ENCODE measurements at places on chromosomes 4 and X.
A peak's percentile ranks its signal among the peaks of the same experiment; 100 is the strongest.

DNA sequence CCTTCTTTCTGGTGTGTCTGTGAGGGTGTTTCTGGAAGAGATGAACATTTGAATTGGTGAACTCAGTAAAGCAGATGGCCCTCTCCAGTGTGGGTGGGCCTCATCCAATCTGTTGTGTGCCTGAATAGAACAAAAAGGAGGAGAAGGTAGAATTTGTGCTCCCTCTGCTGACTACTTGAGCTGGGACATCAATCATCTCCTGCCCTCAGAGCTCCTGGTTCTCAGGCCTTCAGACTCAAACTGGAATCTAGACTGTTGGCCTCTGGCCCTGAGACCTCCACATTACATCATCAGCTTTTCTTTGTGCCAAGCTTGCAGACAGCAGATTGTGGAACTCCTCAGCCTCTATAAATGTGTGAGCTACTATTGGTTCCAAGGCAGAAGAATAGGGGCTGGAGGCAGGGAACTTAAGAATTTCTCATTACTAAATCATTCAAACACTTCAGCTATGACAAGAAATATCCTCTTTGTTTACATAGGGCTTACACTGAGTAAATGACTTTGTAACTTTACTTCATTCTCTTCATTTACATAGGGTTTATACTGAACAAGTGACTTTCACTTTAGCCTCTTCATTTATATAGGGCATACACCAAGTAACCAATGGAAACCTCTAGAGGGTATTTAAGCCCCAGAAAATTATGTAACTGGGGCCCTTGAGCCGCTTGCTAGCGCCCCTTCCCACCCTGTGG, 86.9 kb upstream of the NWD2 start:
- no peak for DNase-seq

- peak; percentile 63 for DNase-seq
Observed at GRCh38 chr4:153084980-153085630, 119.1 kb upstream of the TRIM2 start.

- no peak for DNase-seq
Observed at GRCh38 chr4:76011018-76011670, 3.8 kb upstream of the CXCL9 start.

DNA sequence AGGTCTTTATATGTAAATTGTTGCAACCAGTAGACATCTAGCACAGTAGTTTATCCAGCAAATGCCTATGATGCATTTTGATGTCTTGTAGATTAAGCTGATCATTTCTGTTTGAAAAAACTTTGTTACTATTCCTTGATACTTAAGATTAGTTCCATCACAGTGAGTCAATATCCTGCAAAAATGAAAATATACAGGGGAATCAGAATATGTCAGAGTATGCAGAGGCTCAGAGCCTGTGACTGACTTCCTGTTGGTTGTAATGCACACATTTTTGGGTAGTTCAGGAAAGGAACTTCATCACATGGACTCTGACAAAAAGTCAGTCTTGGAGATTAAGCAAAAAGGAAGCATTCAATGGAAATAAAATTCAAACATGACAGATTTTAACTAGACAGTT, 815.5 kb downstream of the FAT4 start:
- DNase-seq = peak; percentile 13

- DNase-seq = no peak
Observed at GRCh38 chr4:89358935-89359638, 51.5 kb upstream of the GPRIN3 start.

DNA sequence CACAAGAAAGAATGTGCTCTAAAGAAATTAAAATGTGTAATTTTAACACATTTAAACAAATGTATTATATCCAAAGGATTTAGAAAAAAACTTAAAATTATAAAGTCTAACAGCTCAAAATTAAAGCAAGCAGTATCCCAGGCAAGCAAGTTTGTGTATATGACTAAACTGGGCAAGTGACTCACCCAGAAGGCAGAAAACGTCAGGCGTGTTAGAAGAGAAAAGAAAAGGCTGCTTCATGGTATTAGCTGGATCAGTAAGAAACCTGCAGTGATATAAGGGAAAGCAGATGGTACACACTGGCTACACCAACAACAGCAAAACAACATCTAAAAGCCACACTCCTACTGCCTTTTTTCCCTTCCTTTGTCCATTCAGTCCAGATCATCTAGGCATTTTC, 250.6 kb upstream of the NDST3 start:
- DNase-seq = peak; percentile 69

- peak; percentile 62 for DNase-seq
Observed at GRCh38 chr4:184732126-184732525, 1.8 kb downstream of the CENPU start.

Measured in ELR (cell line).